ENCODE measurements at places on chromosomes 1 and 21.
A peak's percentile ranks its signal among the peaks of the same experiment; 100 is the strongest.

DNA sequence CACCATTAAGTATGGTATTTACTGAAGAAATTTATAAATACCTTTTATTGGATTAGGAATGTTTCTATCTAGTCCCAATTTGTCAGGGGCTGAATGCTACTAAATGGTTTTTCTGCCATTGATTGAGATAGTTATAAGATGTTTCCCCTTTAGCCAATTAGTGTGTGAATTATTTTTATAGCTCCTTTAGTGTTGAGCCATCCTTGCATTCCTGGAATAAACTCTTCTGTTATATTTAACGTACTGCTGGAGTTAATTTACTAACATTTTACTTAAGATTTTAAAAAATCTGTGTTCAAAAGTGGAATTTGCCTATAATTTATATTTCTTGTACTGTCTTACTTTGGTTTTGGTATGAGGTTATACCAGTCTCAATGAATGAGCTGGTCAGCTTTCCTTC lies 25.4 kb upstream of the LRRC3 start:
- ATAC-seq, result no peak

GRCh38 chr1:151805066-151805820 lies at the start of gene LINGO4:
LINGO4 (minus strand) TSS chr1:151805419; CDS start chr1:151802704, 2,715 bp downstream.
- ATAC-seq, result peak; percentile 40

- ATAC-seq, result no peak
These were observed 174.7 kb downstream of the ADGRL4 start for GRCh38 chr1:78831731-78832360.

DNA sequence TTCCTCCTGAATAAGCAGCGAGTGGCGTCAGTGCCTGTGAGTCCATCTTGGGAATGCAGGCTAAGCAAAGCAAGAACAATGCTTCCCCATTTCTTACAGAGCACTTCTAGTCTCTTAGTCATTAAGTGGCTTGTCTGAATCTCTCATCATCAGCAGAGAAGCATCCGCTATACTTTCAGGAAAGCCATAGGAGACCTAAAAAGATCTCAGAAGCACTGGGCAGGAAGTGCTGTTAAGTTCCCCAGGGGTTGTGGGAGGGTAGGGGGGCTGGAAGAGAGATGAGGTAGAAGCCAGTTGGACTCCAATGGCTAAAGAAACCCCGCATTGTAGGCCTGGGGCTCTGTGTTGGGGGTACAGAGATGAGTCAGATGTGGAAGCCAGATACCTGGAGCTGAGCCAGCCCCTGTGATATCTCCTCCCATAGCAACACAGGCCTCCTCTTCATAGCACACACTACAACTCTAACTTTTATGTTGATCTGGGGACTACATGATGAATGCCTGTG lies 44.9 kb downstream of the SYT6 start:
- ATAC-seq, result peak; percentile 12

Data from motor neuron (in vitro differentiated cells).